Colonic mucosa (tissue), 4 donors: ENCODE measurements at places on chromosomes 13 and 19.

GRCh38 chr13:47539317-47539716 lies 461.8 kb downstream of the SUCLA2 start:
- DNase-seq, result no peak

GRCh38 chr19:35114353-35115176 lies 1.1 kb upstream of the FXYD3 start:
- DNase-seq, result peak; percentile 86

GRCh38 chr13:103164251-103164650 lies 98.0 kb upstream of the SLC10A2 start:
- DNase-seq, result no peak

GRCh38 chr13:19181621-19182485 lies at the start of gene TUBA3C:
Gene TUBA3C (minus strand): TSS chr13:19181824. CDS start chr13:19181747, 77 bp downstream.
- peak; percentile 6 for DNase-seq

- no peak for DNase-seq
Measured at GRCh38 chr13:40470660-40471059, 195.8 kb downstream of the FOXO1 start.

- DNase-seq, result no peak
Measured at GRCh38 chr19:13420780-13421179, 85.5 kb downstream of the CACNA1A start.

DNA sequence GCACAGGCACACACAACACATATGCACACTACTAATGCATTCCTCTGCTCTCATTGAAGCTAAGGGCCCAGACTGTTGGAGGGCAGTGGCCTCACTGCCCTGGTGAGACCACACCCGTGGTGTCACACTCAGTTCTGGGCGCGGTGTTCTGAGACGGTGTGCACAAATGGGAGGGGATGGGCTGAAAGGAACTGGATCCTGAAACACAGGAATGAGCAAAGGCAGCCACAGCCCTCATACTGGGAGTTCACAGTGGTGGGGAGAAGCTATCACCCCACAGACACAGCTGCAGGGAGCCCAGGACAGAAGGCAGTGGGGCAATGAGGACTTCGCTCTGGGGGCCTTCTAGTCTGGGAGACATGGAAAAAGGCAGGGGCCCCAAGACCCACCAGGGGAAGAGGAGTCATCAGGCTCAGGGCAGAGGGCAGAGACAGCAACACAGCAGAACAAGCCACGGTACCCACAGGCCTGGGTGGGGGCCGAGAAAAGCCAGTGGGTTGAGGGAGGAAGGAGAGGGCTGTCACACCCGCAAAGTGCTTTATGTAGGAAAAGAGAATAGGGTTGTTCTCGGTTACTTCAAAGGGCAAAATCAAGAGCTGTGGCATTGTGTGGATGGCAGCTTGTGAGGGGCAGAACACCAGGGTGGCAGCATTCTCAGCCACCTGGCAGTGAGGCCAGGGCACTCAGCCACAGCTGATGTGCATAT lies 75.4 kb upstream of the GPR183 start:
- peak; percentile 45 for DNase-seq

- peak; percentile 60 for DNase-seq
Measured at GRCh38 chr13:73061876-73062275, 3.1 kb downstream of the KLF5 start.

DNA sequence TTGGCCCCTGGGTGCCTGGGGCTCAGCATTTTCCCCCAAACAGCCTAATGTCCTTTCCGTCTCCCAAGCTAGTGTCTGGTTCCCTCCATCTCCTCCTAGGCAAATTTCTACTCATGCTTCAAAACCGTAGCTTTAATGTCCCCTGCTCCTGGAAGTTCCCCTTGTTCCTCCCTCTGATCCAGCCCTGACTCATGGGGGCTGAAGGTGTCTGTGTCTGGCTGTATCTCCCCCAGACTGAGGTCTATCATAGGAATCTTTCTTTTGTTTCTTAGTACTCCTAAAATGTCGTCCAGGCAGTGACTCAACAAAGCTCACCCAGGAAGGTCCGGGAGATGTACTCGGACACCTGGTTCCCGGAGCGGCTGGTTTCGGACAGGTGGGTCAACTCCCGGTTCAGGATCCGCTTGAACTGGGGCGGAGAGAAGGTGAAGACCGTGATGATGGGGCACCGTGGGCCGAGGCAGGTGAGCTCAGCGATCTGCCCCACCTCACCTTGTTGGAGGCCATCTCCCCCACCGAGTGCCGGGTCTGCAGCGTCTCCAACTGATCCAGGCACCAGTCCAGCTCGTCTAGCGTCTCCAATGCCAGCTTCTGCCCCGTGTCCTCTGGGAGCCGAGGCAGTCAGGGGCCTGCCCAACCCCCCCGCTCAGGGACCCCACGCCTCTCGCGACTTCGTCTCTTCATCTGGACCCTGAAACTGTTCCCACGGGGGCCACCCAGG lies 6.2 kb downstream of the PDE4C start:
- no peak for DNase-seq
